T-helper 22 cell (primary cell): ENCODE measurements at places on chromosomes 5 and 9.

DNA sequence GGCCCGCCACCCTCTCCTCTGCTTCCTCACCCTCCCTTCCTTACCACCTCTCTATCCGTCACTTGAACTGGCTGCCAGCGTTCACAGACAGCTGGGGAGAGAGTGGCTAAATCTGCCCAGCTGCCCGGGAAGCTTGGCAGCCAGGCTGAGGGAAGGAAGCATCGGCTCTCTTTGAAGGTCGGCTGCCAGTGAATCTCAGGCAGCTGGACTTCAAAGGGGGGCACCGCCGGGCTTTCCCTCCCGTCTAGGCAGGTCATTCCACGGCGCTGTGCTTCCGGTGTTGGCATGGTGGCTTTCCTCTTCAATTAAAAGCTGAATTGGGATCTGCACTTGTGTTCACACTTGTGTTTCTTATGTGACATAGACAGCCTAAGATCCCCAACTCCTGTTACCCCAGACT lies 174.0 kb downstream of the GDNF start:
- DNase-seq = no peak

GRCh38 chr9:69888856-69889585 lies 68.4 kb downstream of the CFAP95 start:
- DNase-seq = no peak

DNA sequence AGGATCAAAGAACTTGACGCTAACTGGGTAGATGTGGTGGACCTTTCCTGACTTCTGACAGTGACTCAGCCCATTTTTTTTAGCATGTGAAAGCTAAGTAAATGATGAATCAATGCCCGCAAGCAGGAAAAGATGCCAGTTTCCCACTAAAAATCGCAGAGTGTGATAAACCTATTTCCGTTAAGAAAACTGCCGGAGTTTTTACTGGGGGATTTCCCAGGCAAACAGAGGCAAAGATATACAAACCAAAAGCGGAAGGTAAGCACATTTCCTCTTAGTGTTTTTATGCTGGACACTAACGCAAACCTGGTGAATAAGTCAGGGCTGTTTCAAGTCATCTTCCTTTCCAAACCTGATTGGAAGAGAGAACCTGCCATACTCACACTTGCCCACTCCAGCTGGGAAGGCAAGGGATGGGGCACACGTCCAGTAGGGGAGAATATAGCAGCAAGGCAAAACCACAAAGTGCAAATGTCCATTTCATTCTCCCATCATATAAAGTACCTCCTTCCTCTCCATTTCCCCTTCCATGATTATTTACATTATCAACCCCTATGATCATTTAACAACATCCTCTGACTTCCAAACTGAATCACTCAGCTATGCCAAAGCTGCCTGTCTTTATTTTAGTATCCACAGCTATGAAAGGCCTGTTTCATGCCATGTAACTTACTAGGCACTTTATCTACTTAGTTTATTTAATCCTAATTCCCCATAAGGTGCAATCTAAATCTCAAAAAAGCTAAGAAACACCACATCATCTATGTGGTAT lies 349.7 kb upstream of the RFX3 start:
- DNase-seq = no peak

GRCh38 chr5:173592050-173592669 lies 24.3 kb downstream of the BOD1 start:
- no peak for DNase-seq

DNA sequence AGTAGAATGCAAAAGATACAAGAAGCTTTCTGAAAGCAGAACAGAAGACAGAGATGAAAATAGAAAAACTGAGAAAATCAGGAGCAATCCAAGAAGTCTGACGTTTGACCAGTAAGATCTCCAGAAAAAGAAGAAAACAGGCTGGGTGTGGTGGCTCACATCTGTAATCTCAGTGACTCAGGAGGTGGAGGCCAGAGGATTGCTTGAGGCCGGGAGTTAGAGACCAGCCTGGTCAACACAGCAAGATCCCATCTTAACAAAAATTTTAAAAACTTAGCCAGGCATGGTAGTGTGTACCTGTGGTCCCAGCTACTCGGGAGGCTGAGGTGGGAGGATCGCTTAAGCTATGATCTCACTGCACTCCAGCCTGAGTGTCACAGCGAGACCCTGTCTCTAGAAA lies 15.9 kb downstream of the RETREG1 start:
- DNase-seq = no peak

DNA sequence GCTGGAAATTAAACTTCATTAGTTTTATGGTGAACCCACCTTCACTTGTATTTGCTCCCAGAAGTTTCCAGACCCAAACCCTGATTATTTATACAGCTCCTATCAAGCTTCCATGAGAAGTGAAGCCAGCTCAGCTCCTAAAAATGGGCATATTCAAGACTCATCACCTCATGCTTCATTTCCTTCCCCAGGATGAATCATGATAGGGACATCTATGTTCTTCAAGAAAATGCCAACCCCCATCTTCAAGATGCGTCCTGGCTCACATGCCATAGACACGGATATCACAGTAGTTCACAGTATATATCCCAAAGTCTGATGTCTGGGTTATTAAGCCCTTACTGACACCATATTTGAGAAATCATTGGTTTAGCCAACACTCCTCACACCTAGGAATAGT lies 217.6 kb downstream of the NPR3 start:
- no peak for DNase-seq

- DNase-seq = no peak
Measured at GRCh38 chr5:113663879-113664541, 150.5 kb downstream of the YTHDC2 start.

DNA sequence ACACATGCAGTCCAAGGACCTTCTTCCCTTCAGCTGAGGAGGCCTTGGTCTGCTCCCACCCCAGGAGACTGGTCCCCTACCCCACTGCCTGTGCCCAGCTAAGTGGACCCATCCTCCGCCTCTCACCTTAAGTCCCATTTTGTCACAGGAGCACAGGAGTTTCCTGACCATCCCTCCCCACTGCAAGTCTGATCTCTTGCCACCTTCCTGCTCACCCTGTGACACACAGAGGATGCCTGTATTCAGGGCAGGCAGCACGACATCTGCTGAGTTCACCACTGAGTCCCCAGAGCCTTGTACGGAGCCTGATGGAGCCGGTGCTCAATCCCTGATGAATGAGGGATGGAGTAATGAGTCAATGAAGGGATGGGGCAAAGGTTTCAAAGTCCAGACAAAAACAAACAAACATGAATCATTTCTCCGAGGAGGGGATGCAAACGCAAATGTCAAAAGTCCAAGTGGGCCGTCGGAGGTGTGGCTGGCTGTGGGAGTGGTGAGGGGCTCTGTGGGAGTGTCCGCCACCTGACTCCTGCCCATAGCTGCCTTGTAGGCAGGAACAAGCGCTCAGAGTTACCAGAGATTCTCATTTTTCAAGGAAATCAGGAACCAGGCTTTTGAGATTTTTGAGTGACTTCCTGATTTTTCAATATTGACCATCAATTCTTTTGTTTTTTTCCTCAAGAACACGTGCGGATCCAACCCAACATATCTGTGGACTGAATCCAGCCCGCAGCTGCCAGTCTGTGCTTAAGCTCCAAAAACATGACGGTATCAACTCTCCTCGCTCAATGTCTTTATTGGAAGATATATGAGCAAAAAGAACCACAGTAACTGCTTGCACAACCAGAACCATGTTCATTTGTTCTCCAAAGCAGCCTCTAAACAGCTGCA lies 4.4 kb downstream of the RAPGEF1 start:
- no peak for DNase-seq

GRCh38 chr5:172085738-172086137 lies 79.3 kb upstream of the FBXW11 start:
- DNase-seq = no peak

DNA sequence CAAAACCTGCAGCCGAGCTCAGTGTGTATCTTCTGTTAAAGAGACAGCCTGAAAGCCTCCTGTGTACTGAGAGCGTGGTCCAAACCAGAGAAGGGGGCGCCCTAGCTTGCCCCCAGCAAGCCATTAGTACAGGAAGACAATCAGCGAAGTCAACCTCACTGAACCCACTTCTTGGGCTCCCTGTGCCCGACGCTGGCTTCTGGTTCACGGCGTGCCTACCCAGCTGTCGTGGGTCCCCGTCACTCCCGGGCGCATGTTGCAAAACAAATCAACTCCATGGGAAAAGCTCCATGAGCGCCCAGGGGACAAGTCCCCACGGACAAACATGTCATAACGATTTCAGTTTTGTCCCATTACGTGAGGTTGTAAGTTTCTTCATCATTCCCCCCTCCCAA lies 326.9 kb downstream of the SH3GL2 start:
- no peak for DNase-seq

GRCh38 chr5:6496207-6496584 lies 47.5 kb downstream of the UBE2QL1 start:
- no peak for DNase-seq

DNA sequence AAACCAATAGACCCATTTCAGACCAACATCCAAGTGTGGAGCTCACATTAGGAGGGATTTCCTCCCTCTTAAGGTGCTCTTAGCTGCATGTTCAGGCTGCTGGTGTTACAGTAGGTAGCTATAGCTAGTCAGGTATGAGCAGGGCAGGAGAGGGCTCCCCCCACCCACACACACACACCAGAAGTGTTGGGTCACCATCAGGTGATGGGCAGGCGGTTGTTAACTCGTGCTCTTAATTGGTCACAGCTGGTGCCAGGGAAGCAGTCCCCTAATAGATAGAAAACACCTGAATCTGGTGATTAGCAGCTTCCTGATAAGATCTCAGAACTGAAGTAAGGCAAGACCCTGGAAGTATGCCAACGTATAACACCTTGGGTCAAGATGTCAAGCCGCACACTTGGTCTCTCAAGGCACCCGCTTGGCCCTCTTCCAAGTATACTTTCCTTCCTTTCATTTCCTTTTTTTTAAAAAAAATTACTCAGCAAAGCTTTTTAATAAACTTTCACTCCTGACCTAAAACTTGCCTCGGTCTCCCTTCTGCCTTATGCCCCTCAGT lies 532.4 kb downstream of the DNAH5 start:
- no peak for DNase-seq

- no peak for DNase-seq
Measured at GRCh38 chr5:174493530-174493929, 230.9 kb upstream of the MSX2 start.

GRCh38 chr5:165723931-165724330 lies 2218.5 kb downstream of the MAT2B start:
- no peak for DNase-seq

GRCh38 chr9:131140112-131140511 lies 14.7 kb downstream of the NUP214 start:
- no peak for DNase-seq

DNA sequence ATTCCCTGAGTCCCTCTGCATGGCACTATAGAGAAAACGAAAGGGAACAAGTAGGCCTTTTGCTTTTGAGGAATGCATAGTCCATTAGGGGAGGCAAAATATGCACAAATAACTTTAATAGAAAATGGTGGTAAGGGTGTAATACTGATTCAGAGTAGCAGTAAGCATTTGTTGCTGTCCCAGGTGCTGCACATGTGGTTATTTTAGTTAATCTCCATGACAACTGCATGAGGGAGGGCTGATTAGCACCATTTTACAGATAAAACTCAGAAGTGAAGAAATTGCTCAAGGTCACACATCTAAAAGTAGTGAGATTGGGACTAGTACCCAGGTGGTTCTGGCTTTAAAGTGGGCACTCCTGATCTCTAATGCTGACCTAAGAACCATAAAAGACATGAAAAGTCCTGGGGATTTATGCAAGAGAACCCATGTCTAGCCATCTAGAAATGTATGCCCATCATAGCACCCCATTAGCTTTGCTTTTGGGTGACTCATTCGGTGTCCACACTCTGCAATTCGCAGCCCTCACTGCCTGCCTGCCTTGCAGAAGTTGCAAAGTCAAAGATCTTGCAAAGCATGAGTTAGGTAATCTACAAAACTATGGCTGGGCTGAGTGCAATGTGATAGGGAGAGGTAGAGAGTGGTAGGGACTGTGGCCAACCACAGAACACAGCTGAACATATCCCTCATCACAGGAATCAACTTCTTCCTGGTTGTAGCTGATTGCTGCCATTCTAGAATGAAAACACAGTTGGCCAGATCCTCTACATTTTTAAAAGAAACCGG lies 195.2 kb downstream of the PTTG1 start:
- DNase-seq = no peak

DNA sequence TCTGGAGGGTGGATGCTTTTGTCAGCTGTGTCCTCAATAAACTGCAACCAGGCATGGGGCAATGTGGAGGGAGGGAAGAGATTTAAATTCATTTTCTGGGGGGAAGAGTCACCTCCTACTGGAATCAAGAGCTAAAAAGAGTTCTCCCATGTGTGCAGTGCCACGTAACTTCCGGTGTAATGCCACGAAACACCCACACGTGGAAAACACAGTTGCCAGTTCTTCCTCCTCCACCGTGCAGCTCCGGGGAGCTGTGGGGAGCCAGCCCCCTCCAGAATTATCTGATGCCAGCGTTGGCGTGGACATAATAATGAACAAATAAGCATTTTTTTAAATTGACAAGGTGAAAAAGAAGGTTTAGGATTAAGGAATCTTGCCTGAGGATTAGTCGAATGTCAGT lies 32.1 kb upstream of the MED10 start:
- no peak for DNase-seq

GRCh38 chr5:1548702-1549474 lies 25.1 kb upstream of the LPCAT1 start:
- DNase-seq = no peak

GRCh38 chr9:106758911-106759310 lies 104.1 kb upstream of the ZNF462 start:
- DNase-seq = no peak

DNA sequence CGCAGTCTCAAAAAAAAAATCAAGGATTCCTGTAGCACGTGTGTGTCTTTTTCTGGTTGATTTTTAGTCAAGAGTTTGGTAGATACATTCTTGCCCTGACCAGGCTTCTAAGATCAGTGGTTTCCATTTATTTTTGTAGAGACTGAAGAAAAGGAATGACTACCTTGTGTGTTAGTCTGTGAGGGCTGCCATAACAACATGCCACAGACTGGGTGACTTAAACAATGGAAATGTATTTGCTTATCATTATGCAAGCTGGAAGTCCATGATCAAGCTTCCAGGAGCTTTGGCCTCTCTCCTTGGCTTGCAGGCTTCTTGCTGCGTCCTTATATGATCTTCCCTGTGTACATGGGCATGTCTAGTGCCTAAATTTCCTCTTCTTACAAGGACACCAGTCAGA lies 127.0 kb downstream of the CCDC192 start:
- DNase-seq = no peak
